ENCODE measurements at places on chromosomes 11 and 22.

- peak; percentile 41 for DNase-seq
These were observed 100.8 kb downstream of the TRAF6 start for GRCh38 chr11:36409152-36409816.

- DNase-seq, result no peak
These were observed 2.1 kb upstream of the ANAPC15 start for GRCh38 chr11:72114570-72114969.

DNA sequence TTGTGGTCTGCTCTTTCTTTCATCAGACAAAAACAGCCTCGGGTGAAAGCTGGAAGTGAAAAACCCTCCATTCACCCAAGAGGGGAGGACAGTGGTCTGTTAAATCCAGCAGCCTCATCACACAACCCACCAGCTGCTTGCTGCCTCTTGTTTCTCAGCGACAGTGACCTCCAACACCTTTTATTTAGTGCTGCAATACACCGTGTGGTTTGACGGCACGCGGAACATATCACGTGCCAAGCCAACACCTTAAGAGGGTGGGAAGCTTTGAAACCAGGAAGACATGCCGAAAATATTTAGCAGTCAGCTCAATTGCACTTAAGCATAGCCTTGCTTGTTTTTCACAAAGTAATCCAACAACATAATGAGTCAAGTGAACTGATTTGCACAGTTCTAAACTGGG is 39.8 kb upstream of the POGLUT3 start:
- no peak for DNase-seq

- peak; percentile 62 for DNase-seq
These were observed 10.4 kb upstream of the MRPL17 start for GRCh38 chr11:6693342-6694228.

DNA sequence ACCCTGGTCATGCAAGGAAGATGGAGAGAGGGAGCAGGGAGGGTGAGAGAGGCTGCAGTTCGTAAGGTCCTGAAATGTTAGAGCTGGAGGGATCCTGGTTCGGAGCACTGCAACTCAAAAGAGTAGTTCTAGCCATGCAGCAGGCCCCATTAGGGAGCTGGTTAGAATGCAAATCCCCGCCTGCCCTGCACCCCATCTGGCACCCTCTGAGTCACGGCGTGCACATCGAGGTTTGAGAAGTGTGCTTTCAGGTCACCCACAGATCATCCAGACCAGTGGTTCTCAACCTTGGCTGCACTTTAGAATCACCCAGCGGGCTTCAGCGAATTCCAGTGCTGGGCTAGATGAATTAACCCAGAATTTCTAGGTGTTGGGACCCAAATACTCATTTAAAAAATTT is 48.2 kb downstream of the ST3GAL4 start:
- DNase-seq, result no peak

DNA sequence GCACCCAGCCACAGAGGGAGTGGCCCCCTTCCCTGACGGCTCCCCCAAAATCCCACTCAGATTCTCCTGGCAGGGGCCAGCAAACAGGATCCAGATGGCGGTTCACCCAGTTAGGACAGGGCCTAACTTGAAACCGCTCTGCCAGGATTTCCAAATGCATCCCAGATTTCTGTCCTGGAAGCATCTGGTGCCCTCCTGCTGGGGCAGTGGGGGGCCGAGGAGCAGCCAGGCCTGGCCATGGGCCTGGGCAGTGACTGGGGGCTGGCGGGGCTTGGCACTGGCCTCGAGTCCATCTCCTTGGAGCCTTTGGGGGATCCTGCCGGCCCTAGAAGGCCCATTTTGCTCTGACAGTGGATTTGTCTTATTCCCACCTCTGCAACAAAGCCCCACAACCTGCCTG is 17.9 kb upstream of the EMID1 start:
- no peak for DNase-seq

- DNase-seq, result no peak
These were observed 24.7 kb upstream of the AKIP1 start for GRCh38 chr11:8886322-8886721.

GRCh38 chr11:36379653-36380052 is 83.6 kb downstream of the PRR5L start:
- DNase-seq, result no peak

GRCh38 chr11:126660761-126661425 is 305.4 kb downstream of the ST3GAL4 start:
- no peak for DNase-seq

DNA sequence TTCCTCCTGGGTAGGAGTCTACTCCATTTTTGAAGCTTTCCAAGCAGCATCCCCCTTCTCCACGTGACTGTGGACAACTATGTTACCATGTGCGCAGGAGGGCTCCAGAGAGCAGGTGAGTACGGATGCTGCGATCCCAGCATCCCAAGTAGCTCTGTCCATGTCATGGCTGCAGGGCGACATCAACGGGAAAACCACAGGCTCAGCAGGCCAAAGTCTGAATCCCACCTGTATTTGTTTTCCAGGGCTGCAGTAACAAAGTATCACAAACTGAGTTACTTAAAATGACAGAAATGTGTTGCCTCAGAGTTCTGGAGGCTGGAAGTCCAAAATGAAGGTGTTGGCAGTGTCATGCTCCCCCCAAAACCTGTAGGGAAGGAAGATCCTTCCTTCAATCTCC is 40.3 kb downstream of the MCHR1 start:
- DNase-seq, result no peak

GRCh38 chr11:26043665-26044064 is 288.3 kb upstream of the ANO3 start:
- no peak for DNase-seq

GRCh38 chr11:29171360-29171950 is 845.4 kb downstream of the KCNA4 start:
- DNase-seq, result no peak

DNA sequence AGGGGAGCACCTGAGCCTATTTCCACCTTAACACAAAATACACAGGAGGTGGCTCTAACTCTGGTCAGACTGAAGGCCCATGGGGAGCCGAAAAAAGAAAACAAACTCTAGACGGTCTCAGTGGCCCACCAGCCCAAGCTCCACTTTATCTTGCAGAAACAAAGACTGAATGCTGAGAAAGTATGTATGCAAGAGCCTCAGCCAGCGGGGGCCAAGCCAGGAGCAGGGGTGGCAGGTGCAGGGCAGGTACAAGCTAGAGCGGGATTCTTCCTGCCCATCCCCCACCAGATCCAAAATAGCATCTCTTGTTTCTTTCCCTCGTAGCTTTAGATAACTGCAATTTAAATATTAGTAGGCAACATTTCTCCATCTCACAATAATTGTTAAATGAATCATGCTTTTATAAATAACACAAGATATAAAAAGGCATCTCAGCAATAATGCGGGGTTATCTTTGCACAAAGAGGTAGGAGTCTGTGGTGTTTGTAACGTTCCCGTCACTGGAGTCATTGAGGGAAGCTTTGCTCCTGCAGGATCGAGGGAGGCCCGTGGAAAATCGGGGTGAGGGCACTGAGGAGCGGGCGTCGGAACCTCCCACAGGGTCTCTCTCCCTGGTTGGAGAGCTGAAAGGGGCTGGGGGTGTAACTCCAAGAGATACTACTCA is 418.0 kb downstream of the SHANK2 start:
- no peak for DNase-seq

- DNase-seq, result no peak
These were observed 1145.6 kb upstream of the TENM4 start for GRCh38 chr11:80586464-80586863.

DNA sequence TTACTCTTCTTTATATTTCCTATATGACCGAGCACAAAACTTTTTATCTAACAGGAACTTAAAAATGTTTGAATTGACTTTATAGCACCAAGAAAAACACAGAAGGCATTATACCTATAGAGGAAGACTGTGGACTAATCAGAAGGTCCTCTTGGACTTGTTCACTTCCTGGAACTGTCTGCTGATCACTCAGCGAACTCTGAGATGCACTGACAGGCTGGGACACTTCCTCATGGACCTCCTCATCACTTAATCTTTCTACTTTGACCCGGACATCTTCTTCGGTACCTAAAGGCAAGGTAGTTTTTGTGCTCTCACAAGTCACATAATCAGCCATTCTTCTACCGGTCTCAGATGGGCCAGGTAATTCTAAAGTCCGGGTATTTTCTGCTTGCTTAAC is 54.0 kb downstream of the ZBTB44 start:
- no peak for DNase-seq

DNA sequence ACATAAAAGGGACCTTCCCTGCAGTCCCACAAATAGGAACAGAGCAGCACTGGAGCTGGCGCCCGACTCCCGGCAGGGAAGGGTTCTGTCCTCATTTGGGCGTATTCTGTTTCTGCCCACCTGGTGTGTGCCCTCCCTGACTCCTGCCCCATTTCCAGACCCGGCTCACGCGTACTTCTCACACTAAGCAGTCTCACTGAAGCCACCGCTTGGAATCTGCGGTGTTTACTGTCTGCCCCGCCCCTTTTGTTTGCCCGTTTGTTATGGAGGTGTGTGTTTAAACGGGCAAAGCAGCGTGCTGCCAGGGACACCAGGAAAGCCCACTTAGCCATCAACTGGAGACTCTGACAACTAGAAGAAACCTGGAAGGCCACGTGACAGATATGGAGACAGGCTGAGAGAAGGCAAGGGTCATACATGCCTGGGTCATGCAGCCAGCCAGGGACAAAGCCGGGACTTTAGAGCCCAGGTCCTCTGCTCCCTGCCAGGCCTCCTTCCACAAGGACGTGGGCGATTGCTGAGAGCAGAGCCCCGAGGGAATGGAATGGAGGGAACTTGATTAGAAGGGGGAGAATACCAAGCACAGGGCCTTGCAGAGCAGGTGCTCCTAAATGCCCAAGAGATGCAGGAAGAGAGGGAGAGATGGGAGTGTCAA is 8.7 kb upstream of the EFCAB6 start:
- DNase-seq, result no peak

DNA sequence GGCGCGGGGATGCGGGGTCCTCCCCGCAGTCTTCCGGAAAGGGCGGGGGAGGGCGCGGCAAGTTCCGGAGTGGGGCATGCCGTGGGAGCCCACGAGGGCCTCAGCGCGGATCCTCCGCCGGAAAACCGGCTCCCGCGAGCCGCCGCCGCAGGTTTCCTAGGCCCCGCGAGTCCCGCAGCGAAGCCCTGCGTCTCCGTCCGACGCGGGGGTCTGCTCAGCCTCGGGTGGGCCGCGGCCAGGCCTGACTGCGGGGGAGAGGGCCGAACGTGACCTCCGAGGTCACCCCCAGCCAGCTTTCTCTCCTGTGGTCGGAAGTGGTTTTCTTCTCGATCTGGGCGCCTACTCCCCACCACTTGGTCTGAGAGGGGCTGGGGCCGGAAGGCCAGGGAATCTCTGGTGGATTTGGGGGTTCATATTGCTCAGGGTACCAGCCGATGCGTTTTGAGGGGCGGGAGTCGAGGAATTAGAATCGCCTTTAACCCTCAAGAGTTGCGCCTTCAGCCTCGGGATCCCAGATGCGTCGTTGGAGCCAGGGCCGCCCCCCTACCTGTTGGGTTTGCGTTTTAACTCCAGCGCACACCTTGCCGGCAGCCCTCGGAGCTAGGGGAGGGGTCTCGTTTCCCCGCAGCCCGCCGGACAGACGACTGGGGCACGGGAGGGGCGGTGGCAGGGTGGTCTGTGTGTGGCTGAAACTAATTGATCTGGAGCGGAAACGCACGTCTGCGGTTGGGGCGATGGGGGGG is 3.6 kb upstream of the CCND1 start:
- no peak for DNase-seq

DNA sequence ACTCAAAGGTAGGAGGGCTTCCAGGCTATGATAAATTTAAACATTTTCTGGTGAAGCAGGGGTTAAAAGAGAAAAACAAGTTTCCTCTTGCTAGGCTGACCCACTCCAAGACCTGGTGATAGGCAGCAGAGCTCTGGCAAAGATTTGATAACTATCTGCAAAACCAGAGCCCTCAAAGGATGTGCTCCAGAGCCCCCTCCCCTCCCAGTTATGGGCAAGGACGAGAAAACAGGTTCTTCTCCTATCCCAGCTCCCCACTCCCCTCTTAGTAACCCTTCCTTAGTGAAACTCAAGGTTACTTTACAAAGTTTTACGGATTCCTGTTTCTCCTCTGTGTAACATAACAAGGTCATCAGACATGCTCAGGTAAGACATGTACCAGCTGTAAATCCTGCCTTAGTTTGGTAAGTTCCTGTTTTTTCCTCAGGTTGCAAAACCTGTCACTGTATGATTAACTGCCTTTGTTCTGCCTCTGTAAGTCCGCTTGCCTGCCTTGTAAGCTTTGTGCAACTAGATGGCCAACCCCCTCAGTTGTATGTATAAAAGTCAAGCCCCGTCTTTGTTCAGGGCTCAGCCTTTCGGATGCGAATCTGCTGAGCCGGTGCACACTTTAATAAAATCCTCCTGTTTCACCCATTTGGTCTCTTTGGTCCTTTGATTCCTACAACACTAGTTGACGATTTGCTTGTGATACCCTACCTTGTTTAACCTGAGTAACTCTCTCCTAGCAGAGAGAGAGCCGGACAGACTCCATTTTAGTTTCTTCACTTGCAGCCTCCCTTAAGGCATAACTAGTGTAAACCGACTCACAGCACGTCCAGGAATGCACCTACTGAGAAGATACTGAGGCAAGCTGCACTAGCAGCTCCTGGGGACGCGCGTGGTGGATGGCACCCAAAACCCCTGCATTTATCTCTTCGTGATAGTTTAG is 13.9 kb downstream of the APOBEC3H start:
- no peak for DNase-seq

DNA sequence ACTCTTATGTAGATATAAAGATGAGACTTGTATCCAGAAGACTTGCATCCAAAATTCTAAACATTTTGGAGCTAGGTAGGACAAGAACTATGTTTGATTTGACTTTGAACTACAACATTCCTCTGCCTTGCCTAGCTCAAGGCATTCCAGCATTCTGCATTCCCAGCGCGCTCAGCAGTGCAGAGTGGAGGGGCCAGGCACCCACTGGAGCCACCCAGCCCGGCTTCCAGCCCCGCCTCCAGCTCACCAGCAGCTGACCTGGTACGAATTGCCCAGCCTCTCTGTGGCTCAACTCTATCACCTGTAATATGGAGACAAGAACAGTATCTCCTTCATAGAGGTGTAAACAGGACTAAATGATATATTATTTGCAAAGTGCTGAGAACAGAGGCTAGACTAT is 28.8 kb downstream of the PRDM10 start:
- DNase-seq, result no peak

DNA sequence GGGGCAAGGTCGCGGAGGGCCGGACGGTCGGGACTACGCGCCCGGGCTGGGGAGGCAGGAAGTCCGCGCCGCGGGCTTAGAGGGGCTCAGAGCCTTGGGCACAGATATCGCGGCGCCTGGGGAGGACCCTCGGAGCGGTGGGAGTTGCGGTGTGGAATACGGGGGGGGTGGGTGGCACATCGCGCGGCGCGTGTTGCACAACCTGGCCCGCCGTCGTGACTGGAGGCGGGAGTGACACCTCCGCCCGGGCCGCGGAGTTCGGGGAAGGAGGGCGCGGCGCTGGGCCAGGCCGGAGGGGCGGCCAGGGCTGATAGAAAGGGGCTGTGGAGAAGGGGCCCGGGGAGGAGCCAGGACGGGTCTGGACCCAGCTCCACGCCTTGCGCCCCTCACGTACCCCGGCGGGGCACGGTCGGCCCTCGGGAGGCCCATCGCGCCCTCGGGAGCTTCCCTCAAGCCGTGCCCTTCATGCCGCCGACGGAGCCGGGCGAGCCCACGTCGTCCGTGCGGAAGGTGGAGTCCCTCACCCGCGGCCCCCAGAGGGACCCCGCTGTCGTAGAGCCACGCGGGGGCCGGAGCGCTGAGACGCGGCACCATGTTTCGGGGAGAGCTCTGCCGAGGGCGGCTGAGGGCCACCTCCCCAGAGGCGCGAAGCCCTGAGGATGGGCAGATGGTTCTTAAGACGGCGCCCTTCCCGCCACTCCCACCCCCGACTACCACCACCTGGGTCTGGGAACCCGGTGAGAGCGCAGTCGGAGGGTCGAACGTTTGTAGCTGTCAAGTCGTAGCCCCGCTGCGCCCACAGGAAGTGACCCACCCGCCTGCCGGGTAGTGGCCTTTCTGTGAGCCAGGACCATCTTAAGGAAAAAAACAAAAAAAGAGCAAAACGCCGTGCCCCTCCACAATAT is 729 bp downstream of the IL17RA start:
- peak; percentile 49 for DNase-seq

Data from activated naive CD4-positive, alpha-beta T cell treated with anti-CD3 and anti-CD28 coated beads, Interleukin-2, amount 10 ng/mL, durations not matched to agents 7 days and 5 days (primary cell).